ENCODE measurements at places on chromosomes 11 and 22.

GRCh38 chr11:44798607-44798972 is 71.8 kb downstream of the TSPAN18 start:
- DNase-seq = no peak

GRCh38 chr11:122202161-122202950 is 86.3 kb upstream of the BLID start:
- no peak for DNase-seq

DNA sequence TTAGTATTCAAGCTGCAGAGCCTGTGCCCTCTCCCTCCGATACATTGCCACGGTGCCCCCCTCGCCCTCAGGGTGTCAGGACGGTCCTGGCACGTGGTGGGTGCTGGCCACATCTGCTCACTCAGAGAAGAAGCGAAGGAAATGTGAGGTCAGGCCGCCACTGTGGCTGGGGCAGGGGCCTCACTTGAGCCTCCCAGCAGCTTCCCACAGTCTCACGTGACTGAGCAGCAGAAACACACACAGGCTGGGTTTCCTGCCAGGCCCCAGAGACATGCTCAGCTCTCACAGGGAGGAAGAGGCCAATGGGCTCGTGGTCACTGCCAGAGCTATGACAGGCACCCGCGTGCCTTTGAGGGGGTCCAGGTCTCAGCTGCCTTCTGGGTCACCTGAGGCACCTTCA is 37.9 kb upstream of the PRR5 start:
- DNase-seq = peak; percentile 93

DNA sequence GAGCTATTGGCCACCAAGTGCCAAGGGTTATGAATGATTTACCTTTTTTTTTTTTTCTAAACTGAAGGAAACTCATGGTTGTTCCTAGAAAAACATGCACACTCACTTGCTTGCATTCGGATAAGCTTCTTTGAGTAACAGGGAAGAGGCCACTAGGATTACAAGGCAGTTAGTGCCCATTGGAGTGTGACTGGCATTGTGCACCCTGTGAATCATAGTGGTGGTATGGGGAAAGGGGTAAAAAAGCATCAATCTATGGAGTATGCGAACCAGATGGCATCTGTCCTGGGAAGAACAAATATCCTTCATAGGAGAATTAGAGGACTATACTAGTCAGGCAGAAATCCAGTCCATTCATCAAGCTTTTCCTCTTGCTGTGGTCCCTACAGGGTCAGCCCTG is 24.2 kb downstream of the CD44 start:
- no peak for DNase-seq

- no peak for DNase-seq
Measured at GRCh38 chr22:36762687-36763260, 13.1 kb downstream of the IFT27 start.

DNA sequence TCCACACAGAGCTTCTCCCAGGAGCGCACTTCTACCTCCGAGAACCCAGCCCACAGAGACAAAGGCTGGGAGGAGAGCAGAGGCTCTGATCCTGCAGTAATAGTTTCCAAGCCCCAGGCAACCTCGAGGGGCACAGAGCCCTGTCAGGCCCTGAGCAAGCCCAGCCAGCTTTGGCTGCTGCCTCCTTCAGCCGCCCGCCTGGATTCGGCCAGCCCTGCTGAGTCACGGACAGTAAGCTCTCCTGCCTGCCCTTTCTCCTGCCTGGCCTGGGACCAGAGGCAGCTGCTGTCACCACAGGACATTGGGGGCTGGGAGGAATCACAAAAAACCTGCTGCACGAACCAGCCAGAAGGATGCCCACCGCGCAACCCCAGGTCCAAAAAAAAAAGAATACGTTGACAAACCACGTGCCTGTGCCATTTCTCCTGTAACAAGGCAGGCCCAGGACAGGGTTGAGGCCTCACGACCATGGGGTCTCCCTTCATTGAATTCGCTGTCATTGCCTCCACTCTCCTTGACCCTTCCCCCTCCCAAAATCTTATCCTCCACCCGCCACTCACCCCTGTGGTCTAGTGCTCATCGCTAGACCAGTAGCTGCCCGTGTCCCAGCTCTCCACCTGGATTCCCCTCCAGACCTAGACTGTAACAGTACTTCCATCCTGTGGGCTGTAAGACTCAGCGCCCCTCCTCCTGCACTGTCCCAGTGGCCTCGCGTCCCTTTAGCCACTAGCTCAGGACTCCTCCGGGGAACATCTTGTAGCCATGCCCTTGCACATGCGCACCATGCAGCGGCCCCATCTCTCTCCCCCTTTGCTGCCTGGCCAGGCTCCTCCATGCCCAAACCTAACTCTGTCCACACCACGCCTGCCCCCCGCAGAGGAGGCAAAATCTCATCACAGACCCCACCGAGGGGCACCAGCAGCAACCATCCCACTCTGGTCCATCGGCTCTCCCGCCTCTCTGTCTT is 7.4 kb upstream of the SLC22A12 start:
- DNase-seq = no peak

DNA sequence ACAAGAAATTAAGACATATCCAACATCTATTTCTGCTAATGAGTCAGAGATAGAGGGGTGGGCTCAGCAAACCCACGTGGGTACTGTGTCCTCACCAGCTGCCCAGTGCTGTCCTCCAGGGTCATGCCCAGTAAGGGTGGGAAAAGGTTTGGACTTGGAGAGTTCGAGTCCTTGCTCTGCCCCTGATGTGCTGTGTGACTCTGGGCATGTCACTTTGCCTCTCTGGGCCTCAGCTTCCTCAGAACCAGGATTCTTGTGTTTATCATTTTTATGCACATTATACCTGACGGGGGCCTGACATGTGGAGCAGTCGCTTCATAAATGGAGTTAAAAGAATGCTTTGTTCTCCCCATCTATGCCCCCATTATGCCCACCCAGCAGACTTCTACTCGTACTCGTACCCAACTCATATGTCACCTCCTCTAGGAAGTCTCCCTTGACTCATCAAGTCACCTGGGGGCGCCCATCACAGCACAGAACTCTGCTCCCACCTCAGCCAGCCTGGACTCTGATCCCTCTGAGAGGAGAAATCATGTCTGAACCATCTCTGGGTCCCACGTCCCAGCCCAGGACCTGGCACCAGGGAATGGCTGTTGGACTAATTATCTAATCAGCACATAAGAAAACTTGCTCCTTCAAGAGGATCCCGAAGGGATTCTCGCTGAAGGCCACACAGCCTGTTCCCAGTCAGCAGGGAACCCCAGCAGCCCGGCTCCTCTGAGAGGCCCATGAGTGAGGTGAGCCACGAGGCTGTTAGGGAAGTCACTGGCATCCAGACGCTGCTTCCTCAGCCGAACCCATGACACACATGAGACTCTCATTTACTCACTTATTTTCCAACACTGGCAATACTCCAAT is 38.7 kb upstream of the TSKU start:
- DNase-seq = no peak

DNA sequence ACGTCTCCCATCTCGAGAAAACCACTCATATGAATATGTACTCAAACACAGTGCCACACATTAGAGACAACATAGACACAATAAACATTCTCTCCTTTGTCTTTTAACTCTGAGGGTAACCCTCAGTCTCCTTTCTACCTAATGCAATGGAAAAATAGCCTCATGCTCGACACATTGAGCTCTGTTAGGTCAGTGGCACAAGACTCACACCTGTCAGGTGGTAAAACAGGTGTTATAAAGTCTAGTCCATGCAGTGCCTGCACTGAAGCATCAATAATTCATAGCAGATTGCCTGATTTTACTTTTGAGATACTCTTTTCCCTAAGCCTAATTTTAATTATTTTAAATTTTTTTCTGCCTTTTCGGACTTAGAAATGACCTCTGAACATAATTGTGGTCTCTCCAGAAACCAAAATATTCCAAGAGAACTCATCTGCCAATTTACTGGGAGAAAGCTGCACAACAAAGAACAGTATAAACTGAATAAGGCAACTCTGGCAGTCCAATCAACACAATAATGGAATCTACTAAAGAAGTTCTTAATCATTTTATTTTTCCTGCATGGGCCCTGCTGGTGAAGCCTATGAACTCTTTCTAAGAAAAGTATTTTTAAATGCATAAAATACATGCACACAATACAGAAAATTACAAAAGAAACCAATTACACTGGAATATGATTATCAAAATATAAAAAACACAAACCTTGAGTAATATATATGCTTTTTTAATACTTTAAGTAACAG is 9.9 kb downstream of the RDX start:
- DNase-seq = no peak

DNA sequence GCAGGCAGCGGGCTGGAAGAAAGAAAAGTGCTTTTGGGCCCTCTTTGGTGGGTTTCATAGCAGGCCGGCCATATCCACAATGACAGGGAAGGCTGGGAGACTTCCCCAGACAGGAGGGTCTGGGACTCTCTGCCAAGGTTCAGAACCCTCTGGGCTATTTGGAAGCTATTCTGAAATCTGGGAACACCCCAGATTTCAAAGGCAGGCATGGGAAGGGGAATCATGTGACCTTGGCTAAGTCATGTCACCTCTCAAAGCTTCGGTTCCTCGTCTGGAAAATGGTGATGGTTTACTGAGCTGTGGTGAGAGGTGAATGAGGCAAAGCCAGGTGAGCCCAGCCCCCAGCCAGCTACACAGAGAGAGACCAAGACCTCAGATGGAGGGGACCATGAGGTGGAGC is 4.6 kb downstream of the CASTOR1 start:
- no peak for DNase-seq
